ENCODE measurements at places on chromosomes 16 and 17.

- DNase-seq = no peak
Observed at GRCh38 chr17:43634591-43635125, 27.1 kb downstream of the MEOX1 start.

- DNase-seq = no peak
Observed at GRCh38 chr17:64063088-64063487, 42.7 kb upstream of the ICAM2 start.

- no peak for DNase-seq
Observed at GRCh38 chr16:12318661-12319427, 342.3 kb downstream of the SNX29 start.

DNA sequence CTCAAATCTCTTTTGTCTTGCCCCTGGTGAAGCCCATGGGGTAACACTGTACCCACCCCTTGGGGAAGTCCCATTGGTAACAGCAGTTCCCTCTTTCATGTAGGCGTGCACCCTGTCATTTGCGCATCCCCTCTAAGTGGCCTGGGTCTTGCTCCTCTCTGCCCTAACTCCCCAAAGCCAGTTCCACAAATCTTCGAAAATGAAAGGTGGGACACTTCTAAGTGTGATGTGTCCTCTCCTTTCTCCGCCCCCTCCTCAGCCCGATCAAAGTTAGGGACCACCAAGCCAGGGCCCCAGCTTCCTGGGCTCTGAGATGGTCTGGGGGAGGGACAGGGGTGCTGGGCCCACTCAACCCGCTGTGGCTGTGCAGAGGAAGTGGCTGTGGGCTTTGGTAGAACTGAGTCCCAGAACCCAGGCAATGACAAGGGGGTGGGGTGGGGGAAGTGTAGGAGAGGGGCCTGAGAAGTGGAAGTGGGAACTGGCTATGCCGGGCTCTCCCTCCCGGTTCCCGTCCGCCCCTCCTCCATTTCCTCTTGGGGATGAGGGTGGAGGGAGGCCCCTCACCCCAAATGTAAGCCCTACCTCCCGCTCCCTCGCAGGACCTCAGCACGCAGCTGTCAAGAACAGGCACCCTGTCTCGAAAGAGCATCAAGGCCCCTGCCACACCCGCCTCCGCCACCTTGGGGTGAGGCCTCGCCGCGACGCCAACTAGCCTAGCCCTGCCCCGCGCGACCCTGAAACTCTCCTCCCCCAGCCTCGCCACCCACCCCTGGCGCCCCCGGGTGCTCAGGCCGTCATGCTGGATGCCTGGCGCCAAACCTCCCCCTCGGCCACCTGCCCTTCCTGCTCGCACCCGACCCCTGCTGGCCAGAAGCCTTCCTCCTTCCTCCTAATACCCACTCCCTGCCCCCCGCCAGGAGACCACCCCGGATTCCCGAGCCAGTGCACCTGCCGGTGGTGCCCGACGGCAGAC lies 8.7 kb downstream of the ABI3 start:
- no peak for DNase-seq

- no peak for DNase-seq
Observed at GRCh38 chr16:13959626-13960025, 39.7 kb downstream of the ERCC4 start.

DNA sequence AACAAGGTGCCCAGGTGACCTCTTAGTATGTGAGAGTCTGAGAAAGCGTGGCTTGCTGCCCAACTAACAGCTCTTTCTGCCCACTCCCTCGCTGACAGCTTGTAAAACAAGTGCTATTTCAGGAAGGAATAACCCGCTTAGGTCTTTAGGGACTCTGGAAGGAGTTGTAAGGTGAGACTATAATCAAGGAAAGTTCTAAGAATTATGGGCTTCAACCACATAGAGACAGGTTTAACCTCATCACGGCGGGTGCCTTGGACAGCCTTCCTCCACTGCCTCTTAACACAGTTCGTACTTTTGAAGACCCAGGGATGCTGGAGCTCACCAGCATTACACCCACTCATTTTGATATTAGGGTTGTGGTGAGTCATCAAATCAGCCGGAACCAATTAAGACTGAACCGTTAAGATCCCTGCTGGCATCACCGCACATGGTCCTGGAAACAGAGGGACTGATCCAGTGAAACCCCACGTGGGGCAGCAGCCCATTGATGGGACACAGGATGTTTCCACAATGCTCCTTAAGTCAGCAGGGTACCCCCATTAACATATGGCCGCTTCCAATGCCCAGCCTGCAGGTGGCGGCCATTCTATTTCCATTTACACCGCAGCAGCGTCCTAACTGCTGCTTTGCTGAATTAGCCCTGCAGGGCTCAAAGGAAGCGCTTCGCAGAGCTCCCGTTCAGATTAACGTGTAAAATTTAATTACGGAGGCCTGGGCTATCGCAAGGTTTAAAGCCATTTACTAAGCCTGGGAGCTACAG lies 176.6 kb upstream of the SDK2 start:
- DNase-seq = no peak

GRCh38 chr16:77443357-77444146 lies 8.7 kb upstream of the ADAMTS18 start:
- DNase-seq = no peak

GRCh38 chr16:20903116-20903898 lies 2.7 kb downstream of the LYRM1 start:
- DNase-seq = no peak
